ENCODE measurements at places on chromosomes 1 and 21.

- no peak for DNase-seq
These were observed 73.9 kb downstream of the SNRPE start for GRCh38 chr1:203935321-203935720.

DNA sequence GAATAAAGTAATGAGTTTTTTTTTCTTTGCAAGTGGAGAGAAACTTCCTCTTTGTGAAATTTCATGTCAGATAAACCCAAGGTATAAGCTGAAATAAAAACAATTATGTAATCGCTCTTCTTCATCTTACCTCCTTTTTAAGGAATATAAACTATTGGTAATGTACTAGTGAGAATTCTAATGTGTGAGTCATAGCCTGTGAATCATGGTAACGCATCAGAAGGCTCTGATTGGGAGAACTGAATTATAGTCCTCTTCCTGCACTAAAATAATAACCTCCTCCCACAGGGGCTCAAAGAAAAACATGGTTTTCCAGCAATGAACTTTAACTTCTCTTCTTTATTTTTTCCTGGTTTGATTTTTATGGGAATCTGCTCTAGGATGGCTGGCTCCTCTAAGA is 57.1 kb upstream of the COX20 start:
- no peak for DNase-seq

GRCh38 chr1:6471970-6472368 is 6.0 kb upstream of the TNFRSF25 start:
- no peak for DNase-seq

DNA sequence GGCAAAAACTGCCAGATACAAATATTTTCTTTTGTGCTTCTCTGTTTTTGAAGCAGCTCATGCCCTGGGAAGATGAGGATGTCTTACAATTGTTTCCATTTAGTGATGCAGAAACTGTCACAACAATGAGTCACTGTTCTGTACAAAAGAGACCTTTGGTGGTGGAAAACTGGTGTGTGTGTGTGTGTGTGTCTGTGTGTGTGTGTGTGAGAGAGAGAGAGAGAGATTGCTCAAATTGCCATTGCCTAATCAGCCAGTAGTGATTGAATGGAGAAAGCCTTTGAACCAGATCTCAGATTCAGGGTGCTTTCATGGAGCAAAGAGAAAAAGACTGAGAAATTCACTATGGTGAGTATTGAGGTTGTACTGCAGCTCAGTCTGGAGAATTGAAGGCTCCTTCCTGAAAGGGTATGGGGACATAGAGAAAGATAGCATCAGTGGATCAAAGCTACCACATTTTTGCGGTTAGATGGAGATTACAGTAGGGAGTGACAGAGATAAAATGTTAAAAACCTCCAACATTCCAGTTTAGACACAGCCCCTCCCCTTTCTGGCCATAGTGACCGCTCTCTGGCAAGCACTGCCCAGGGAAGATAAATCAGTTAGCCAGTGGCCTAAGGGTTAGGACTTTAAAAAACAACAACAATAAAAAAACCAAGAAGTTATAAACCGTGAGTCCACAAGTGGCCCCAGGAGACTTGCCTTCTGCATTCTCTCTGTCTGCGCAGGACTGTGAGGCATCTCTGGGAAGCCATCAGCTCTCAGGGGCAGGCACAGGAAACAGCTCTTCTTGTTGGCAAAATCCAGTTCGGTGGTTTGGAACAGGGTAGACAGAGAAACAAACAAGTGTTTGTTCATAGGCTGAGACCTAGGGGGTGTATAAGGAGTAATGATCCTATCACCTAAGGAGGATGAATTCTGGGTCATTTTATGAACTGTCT is 406.5 kb downstream of the DUSP10 start:
- no peak for DNase-seq

DNA sequence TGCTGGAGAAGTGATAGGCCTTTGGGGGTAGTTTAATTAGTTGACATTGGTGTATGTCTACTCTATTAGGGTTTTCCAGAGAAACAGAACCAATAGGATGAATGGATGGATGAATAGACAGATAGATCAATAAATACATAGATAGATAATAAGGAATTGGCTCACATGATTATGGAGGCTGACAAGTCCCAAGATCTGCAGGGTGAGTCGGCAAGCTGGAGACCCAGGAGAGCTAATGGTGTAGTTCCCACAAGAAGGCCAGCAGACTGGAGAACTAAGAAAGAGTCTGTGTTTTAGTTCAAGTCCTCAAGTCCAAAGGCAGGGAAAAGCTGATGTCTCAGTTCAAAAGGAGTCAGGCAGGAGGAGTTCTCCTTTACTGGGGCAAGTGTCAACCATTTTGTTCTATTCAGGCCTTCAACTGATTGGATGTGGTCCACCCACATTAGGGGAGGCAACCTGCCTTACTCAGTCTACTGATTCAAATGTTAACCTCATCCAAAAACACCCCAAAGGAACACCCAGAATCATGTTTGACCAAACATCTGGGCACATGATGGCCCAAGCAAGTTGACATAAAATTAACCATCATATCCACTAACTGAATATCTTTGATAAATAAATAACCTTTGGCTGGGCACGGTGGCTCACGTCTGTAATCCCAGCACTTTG is 4.5 kb upstream of the SDE2 start:
- no peak for DNase-seq

DNA sequence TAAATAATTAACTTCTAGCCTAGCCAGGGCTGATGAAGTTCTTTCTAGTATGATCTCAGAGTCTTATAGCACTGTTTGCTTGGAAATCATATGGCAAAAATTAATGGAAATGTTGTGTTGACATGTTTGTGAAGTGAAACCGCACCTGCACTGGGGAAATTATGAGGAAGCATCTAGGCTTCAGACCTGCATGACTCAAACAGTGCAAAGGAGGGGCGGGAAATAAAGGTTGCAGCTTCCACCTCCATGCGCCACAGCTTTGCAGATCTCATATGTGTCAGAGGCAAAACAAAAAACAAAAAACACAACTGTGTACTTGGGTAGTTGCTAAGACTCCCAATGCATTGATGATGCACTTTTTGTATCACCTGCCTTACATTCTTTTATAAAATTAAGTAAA is 1080.6 kb downstream of the PLA2G4A start:
- DNase-seq, result no peak

DNA sequence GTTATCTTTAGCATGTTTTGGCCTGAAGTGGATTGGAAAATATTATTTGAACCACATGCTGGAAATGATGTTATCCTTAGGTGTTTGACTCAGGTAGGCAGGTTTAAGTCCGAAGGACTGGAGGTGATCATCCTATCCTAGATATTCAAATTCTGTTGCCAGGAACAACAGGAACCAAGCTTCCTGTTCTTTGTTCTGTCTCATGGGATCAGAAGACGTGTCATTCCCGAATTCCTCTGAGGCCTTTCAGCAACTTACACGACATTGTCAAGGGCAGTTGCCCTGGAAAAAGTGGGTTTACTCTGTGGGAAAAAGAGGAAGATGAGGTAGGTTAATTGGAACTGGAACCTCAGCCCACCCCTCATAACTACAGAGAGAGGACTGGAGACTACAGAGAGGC is 36.6 kb downstream of the SLAMF6 start:
- no peak for DNase-seq

GRCh38 chr21:31064803-31065202 is 26.5 kb upstream of the KRTAP19-8 start:
- DNase-seq, result no peak

DNA sequence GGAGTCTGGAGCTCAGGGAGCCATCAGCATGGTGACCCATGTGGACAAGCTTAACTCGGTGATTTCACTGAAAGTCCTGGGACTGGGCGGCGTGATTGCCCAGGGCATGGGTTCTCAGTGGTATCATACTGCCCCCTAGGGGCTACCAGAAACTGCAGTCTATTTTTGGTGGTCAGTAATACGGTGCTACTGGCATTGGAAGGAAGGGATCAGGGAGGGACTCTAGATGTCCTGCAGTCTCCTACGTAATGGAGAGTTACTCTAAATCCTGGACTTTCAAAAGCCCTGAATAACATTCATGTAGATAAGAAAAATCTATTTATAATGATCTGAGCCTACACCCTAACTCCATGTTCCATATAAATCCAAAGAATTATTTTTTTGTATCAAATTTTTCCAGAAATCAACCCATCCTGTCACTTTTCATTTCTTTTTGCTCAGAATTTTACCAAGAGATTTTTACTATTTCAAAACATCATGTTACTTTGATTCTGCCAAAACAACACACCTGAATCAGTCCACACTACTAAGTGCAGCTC is 37.3 kb downstream of the PABPC4 start:
- no peak for DNase-seq

DNA sequence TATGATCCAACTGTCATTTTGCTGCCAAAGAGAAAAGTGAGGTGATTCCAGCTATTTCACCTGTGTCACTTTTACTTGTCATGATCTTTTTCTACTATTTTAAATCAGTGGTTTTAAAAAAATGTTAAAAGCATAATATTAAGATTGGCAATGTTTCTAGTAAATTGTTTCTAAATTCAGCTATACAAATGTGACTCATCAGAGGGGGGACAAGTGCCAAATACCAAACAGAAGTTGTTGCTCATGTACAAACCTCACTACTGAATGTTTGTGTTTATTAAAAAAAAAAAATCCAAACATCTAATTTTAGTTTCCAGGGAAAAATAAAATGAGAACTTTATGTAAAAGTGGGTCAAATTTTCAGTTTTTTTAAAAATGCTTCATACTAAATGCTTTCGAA is 346.2 kb upstream of the SNX7 start:
- no peak for DNase-seq

DNA sequence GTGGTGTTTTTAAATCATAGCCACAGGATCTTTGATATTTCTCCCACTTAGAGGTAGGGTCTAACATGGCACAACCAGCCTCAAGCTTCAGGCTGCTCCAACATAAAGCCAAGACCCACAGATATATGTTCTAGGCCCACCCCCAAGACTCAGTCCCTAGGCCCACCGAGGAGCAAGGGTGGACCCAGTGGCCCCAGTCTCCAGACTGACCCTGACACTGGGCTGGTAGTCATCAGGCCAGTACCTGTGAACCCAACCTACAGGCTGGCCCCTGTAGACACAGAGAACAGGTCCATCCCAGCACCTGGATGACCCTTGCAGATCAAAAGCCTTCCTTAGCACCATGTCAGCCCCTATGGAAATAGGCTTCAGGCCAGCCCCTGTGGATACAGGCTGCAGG is 60.5 kb downstream of the NEGR1 start:
- no peak for DNase-seq

- no peak for DNase-seq
These were observed 19.4 kb downstream of the GADD45A start for GRCh38 chr1:67704351-67704750.

GRCh38 chr1:61244114-61244513 is 161.8 kb downstream of the NFIA start:
- DNase-seq, result no peak

GRCh38 chr1:244636488-244637259 is 16.3 kb upstream of the DESI2 start:
- no peak for DNase-seq

- DNase-seq, result no peak
These were observed 18.8 kb upstream of the MAP1LC3C start for GRCh38 chr1:242017580-242018233.

DNA sequence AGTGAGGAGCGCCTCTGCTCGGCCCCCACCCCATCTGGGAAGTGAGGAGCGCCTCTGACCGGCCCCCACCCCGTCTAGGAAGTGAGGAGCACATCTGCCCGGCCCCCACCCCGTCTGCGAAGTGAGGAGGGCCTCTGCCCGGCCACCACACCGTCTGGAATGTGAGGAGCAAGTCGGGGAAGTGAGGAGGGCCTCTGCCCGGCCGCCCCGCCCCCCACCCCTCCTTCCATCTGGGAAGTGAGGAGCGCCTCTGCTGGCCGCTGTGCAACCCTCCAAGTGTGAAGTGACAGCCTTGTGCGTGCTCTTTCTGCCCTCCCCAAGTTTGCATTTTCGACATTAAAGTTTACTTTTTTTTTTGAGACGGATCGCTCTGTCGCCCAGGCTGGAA is 5.1 kb upstream of the ZZZ3 start:
- peak; percentile 5 for DNase-seq
